NCI-H1092 treated with DMSO at 0.1 percent for 48 hours (cell line): ENCODE measurements at places on chromosomes 4 and X.

DNA sequence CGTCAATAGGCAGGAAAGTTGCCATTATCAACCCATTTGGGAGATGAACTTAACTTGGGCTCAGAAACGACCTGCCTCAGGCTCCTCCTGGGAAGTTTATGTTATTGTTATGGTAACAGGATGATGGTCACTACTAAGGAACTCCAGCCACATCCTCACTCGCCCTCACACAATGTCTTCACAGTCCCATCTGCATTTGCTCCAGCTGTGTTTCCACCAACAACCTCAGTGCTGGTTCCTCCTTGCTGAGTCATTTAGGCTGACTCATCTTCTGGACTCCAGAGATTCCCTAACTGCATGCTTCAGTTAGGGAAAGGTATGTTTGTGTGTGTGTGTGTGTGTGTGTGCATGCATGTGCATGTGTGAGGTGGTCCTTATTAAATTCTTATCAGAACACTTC, 293.4 kb upstream of the BOD1L1 start:
- DNase-seq, result no peak

DNA sequence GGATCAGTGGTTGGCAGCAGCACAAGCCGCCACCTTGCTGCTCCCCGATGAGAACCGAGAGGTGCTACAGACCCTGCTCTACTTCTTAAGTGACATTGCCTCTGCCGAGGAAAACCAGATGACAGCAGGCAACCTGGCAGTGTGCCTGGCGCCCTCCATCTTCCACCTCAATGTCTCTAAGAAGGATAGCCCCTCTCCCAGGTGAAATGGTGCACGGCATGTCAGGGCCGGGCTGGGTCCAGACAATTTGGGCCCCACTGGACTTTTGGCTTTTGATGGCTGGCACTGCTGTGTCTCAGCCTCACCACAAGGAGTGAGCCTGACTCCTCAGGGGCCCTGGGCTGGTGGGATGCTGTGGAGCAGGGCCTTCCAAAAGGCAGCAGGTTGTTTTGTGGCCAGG, 74.1 kb downstream of the STARD8 start:
- no peak for DNase-seq

- no peak for DNase-seq
These were observed 33.3 kb upstream of the HPF1 start for GRCh38 chr4:169791062-169791461.

DNA sequence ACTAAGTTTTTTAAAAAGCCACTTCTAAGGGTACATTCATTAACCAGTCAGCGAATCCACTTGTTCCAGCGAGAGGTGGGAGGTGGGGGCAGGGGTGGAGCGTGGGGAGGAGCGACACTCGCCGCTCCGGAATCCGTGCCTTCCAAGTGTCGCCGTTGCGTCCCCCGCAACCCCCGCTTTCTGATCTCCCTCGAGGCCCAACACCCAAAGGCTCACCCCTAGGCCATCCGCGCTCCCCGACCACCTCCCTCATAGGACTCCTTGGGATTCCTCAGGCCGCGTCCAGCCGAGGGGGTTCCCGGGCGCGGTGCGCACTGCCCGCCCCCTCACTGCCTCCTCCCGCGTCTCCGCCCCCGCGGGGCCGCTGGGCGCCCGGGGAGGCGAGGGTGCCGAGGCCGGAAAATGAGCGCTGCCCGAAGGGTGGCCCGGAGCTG, 108.1 kb upstream of the STOX2 start:
- no peak for DNase-seq

DNA sequence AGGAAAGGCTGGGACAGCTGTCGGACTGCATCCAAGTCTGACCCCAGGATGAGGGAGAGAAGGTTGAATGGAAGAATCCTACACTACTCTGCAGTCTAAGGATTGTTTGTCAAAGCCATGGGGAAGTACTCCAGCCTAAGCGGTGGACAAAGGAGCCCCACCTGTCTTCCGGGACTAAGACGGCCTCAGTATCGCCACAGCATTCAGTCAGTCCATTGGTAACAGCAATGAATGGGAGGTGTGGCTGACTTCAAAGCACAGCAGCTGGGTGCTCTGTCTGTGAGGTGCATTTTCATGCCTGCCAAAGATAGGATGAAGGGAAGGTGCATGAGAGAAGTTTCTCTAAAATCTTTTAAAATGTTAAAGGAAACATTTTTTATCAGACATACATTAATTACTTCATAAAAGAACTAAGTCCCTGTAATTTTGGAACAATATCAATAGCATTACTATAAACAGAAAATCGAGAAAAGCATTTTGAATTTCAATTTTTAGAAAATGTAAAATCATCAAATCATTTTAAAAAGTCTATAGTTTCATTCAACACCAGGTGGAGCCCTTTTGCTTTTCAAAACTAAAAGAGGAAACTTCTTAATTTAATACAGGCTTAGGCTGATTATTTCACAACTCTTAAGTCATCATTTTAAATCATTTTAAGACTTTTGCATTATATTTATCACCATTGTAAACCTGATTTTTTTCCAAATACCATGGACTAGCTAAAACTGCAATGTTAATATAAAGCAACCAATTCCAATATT, 27.6 kb upstream of the INTU start:
- peak; percentile 68 for DNase-seq

DNA sequence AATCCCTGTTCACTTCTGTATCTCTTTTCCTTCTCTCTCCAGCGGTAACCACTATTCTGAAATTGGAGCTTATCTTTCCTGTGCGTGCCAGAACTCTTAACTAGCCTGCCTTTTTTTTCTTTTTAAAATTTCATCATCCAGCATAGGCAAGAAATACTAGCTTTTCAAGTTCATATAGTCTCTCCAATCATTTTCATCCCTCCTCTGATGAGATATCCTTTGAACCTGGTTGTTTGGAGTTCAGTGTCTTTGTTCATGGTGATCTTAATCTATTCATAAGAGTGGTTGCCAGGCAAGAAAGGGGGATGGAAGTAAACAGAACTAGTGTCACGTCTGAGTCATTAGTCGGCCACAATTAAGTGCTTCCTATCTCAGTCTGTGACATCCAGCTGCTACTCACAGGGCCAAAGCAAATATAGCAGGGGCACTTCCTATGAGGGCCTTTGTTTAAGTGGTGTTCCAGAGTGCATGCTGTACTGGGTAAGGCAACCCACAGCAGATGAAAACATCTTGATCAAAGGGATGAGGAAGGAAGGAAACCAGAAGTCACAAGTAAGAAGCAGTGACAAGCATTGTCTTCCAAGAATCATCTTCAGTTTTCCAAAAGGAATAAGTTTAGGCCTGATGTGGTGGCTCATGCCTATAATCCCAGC, 56.4 kb upstream of the XIAP start:
- DNase-seq, result peak; percentile 91

GRCh38 chr4:146183209-146183608, 7.7 kb downstream of the LSM6 start:
- no peak for DNase-seq

DNA sequence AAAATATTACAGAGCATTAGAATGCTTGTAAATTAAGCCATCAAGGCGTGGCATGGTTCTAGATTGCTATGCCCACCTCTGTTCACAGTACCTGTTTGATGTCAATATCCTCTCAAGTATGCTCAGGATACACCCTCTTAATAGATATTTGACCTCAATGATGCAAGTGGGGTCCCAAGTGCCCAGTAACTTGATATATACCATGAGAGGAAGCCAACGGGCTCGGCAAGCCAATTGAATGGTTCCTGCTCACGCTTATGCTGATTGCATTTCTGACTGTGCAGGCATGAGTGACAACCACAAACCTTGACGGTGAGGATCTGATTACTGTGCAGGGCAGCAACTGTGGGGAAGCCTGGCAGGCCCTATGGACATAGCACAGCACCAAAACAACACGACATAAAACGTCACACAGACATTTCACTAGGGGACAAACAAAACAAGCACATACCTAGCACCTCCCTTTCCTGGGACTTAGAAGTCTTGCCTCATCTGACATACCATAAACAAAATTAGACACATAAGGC, 179.1 kb upstream of the ETNPPL start:
- DNase-seq, result no peak

GRCh38 chrX:77820091-77820727, 34.2 kb upstream of the ATRX start:
- no peak for DNase-seq

GRCh38 chrX:99192421-99192820, 1217.7 kb downstream of the PCDH19 start:
- DNase-seq, result no peak

GRCh38 chrX:617891-618290, 12.7 kb upstream of the SHOX start:
- no peak for DNase-seq

- DNase-seq, result no peak
These were observed at the start of gene IGFBP7 for GRCh38 chr4:57109847-57110639. TSS of gene IGFBP7 (minus strand) at chr4:57110385. CDS start at chr4:57110351, 34 bp downstream.

GRCh38 chr4:36274158-36274557, 7.3 kb upstream of the DTHD1 start:
- DNase-seq, result no peak

- no peak for DNase-seq
These were observed 1540.2 kb downstream of the ADGRL3 start for GRCh38 chr4:62740296-62740695.

DNA sequence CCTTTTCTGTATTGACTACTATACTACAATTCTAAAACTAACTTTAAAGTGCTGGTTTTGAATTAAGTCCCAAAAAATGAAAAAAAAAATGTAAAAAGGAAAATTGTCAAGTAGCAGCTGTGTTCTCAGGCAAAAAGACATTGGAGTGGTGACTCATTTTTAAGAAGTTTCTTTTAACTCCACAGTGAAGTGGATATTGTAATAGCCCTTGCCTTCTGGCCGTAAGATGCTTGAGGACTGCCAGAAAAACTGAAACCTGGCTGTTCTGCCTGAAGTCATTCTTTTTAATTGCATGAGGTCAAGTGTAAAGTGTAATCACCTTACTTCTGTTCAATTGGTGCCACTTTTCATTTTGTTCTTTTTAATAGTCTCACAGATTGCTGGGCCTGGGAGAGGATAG, 28.9 kb downstream of the SPANXD start:
- DNase-seq, result no peak

DNA sequence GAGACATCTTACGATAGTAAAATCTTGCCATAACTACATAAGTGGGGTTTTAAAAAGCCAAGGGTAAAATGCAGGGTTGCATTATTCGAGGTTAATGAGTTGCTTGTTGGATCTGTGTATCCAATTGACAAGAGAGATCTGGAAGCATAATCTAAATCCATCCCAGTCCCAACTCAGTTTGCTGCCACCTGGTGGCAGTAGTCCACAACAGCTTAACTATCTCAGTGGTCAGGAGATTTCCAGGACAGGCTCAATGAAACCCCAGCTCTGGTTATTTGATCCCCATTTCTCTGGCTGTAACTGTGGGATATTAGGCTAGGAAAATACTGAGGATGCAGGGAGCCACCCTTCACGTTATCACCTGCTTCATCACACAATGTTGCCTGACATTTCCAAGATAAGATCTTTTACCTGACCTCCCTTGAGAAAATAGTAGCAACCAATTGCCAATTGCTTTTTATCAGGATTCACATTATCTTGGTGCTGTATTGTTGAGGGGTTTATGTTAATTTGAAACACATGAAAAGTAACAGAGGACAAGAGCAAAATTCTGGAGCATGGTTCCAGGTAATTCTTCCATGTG, 88.2 kb upstream of the TNIP3 start:
- DNase-seq, result peak; percentile 27

- no peak for DNase-seq
These were observed 112.0 kb upstream of the TBL1X start for GRCh38 chrX:9352694-9353411.

DNA sequence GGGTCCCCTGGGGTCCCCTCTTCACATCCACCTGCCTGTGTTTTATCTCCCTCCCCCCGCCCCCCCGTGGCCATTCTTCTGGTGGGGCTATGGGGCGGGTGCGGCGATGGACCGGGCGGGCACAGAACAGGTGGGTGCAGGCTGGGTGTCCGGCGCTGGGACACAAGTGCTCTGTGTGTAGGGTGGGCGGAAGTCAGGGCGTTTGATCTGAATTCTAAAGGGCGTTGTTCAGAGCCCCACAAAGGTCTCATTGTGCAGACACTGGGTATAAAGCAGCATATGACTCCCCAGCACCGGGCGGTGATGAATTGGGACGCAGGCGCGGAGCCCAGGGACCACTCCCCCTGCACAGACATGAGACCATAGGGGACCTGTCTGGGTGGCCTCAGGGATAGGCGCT, at the start of gene GJB1:
Gene GJB1 (plus strand): TSS at position 296 of the 400 bp plus-strand sequence. CDS start 484 bp downstream, outside the sequence.
- DNase-seq, result no peak

DNA sequence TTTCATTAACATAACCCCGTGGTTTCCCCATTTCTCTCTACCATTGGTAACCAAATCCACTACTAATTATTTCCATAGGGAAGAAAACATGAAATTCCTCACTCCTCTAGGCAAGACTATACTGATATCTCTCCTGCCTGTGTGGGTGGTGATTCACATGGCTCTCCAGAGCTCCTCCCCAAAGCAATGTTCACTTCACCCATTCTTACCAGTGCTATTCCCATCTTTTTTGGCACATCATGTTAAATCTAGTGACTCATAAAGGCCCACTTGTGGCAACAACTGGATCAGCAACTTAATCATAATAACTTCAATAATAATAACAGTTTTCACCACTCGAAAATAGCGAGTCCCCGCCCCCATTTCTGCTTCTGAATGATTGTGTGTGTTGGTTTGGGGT, 6.1 kb upstream of the HCCS start:
- DNase-seq, result no peak

- DNase-seq, result no peak
These were observed 216.3 kb downstream of the HHIP start for GRCh38 chr4:144862210-144862609.

- DNase-seq, result no peak
These were observed 38.6 kb upstream of the GPR101 start for GRCh38 chrX:137072396-137072795.

- no peak for DNase-seq
These were observed 140.7 kb downstream of the TMEM164 start for GRCh38 chrX:110143454-110144210.

DNA sequence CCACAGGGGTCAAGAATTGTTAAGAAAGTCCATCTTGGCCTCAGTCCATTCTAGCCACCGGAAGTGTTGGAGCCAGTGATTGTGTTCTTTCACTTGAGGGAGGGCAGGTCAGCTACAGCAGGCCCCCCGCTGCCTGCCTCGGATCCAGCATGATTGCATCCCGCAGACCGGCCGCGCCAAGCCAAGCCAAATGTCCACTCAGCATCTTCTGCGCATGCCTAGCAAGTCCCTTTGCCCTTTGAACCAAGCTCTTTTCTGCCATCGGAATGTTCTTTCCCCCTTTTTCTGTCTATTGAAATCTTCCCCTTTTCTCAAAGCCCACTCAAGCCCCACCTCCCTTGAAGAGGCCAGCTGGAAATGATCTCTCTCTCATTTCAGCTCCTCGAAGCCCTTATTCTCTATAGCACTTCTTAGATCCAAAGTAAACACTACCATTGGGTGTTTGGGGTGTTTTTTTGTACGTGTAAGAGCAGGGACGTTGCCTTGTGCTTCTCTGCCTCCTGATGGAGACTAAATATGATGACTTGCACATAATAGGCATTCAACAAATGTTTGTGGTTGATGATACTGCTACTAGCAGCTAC, 147.8 kb upstream of the BCOR start:
- DNase-seq, result peak; percentile 42

GRCh38 chr4:81632581-81633299, 161.0 kb upstream of the RASGEF1B start:
- DNase-seq, result no peak
